ENCODE measurements at places on chromosomes 13 and 19.

DNA sequence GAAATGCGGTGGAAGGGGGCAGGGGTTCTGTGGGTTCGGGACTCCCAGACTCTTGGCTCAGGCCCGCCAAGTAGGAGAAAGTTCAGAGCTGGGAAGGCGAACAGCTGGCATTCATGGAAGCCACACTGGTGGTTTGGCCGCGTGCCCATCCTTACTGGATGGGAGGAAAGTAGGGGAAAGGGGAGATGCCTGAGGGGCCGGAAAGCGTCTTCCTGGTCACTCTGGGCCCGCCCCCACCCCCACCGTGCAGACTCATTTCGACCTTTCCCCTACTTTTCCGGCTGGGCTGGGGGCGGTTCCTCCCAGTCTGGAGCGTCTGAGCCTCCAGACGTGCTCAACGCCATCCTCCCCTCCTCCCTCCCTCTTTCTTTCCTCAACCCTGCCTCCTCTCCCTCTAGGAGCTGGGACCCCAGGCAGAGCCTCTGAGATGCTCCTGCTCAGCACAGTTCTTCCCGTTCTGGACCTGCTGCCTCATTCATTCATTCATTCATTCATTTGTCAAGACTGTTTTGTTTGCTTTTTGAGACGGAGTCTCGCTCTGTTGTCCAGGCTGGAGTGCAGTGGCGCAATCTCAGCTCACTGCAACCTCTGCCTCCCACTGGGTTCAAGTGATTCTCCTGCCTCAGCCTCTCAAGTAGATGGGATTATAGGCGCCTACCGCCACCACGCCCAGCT, 3.5 kb downstream of the ANGPTL4 start:
- peak; percentile 96 for DNase-seq

- DNase-seq: no peak
Measured at GRCh38 chr13:35797991-35798390, 321.5 kb upstream of the MAB21L1 start.

DNA sequence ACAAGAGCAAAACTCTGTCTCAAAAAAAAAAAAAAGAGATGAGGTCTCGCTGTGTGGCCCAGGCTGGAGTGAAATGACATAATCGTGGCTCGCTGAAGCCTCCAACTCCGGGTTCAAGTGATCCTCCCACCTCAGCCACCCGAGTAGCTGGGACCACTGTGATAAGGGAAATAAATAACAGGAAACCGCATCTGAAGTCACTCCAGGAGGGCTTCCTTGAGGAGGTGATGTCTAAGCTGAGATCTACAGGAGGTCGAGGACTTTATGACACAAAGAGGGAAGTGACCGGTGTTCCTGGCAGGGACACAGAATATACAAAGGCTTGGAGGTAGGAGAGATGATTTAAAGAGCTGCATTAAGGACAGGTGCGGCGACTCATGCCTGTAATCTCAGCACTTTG, 8.9 kb upstream of the NR2F6 start:
- no peak for DNase-seq

GRCh38 chr13:89514534-89515312, 1832.8 kb upstream of the MIR17HG start:
- no peak for DNase-seq

- no peak for DNase-seq
Measured at GRCh38 chr19:6587998-6588507, 2.9 kb downstream of the CD70 start.

DNA sequence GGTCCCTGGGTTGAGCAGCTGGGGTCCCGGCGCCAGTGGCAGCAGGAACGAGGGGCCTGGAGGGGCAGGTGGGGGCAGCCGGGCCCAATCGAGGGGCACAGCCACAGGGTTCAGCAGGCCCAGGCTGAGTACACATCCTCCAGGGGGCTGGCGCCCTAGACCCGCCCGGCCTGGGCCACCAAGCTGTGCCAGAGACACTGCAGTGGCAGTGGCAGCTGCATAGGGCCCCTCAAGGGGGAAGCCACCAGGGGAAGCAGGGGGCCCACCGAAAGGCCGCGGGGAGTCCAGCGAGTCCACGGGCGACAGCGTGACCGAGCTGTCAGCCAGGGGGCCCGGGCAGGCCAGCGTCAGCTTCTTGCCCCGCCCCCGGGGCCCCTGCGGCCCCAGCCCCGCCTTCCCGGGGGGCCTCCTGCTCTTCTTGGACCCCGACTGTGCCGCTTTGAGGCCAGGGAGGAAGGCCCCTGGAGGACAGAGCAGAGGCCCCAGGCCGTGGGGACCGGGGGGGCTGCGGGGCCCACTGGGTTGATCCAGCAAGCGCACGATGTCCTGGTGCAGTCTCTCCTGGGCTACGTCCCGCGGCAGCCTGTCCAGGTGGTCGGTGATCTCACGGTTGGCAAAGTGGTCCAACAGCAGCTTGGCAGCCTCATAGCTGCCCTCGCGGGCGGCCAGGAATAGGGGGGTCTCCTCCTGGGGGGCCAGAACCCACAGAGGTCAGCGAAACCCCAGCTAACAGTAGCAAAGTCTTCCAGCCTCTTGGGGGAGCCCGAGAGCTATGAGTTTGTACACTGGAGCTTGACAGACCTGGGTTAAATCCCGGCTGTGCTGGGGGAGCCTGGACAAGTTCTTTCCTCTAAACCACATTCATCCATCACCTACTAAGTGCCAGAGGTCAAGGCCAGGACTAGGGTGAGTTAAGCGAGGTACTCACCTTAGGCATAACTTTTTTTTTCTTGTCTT, 39.5 kb downstream of the NOTCH3 start:
- no peak for DNase-seq

DNA sequence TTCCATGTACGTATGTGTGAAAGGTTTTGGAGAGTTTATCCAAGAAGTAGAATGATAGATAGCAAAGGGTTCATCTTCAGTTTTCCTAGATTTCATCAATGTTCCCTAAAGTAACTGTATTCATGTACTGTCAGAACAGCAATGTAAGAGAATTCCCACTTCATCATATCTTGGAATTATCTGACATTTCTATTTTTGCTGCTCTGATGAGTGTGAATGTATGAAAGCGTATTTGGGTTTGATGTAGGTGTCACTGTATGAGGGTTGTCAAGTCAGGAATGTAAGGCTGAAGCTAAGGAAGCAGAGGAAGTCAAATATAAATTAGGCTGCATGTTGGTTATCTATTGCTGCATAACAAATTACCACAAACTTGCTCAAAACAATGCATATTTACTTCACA, 7.2 kb upstream of the KATNAL1 start:
- no peak for DNase-seq

DNA sequence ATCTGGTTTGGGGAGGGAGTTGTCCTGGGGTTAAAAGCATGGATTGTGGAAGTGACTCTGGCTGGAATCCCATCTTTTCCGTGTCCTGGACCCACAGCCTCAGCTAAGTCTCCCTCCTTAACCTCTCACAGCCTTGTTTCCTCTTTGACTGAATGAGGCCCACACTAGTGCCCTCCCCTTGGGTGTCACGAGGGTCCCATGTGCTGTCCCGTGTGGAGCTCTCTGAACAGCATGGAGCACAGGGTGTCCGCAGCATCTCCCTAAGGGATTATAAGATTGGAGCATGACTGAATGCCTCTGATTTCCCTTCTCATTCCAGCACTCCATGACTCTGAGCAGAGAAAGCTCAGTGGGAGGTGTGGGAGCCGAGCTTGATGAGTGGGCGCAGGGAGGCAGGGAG, 182.5 kb downstream of the TEX29 start:
- no peak for DNase-seq

GRCh38 chr13:29131881-29132668, 311.9 kb downstream of the MTUS2 start:
- no peak for DNase-seq

- no peak for DNase-seq
Measured at GRCh38 chr19:27741236-27741635, 1471.7 kb downstream of the UQCRFS1 start.

DNA sequence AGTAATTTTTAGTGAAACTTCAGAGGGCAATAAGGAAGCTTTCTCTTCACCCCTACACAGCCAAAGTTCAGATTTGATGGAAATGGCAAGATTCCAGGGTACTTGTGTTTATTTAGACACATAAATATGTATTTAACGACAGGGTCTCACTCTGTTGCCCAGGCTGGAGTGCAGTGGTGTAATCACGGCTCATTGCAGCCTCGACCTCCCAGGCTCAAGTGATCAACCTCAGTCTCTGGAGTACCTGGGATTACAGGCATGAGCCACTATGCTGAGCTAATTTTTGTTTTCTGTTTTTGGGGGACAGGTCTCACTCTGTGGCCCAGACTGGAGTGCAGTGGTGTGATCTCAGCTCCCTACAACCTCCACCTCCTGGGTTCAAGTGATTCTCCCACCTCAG, 2.0 kb upstream of the SYCE2 start:
- DNase-seq: no peak

DNA sequence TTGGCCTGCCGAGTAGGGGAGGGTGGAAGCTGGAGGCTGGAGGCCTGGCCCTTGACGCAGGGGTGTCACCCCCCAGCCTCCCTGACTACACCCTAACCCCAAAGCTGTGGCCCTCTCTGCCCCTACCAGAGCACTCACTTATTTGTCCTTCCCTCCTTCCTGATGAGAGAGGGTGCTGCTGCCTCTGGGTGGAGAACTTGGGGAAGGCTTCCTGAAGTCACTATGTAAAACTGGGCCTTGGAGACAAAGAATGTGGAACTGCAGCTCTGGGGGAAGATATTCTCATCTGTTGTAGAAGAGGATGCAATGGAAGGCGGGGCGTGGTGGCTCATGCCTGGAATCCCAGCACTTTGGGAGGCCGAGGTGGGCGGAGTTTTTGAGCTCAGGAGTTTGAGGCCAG, 485.2 kb downstream of the ZNF536 start:
- no peak for DNase-seq

GRCh38 chr13:111917901-111918300, 149.0 kb upstream of the SOX1 start:
- no peak for DNase-seq

GRCh38 chr19:1025960-1026782, at the start of gene CNN2:
Gene CNN2, plus strand, starts transcription at chr19:1026608. Its CDS starts 54 bp downstream, at chr19:1026662.
- no peak for DNase-seq

- DNase-seq: no peak
Measured at GRCh38 chr13:60482012-60482411, 85.0 kb downstream of the TDRD3 start.

- DNase-seq: no peak
Measured at GRCh38 chr19:34979819-34980640, 16.0 kb upstream of the ZNF792 start.

GRCh38 chr13:44336934-44337333, 36.7 kb upstream of the SERP2 start:
- no peak for DNase-seq

DNA sequence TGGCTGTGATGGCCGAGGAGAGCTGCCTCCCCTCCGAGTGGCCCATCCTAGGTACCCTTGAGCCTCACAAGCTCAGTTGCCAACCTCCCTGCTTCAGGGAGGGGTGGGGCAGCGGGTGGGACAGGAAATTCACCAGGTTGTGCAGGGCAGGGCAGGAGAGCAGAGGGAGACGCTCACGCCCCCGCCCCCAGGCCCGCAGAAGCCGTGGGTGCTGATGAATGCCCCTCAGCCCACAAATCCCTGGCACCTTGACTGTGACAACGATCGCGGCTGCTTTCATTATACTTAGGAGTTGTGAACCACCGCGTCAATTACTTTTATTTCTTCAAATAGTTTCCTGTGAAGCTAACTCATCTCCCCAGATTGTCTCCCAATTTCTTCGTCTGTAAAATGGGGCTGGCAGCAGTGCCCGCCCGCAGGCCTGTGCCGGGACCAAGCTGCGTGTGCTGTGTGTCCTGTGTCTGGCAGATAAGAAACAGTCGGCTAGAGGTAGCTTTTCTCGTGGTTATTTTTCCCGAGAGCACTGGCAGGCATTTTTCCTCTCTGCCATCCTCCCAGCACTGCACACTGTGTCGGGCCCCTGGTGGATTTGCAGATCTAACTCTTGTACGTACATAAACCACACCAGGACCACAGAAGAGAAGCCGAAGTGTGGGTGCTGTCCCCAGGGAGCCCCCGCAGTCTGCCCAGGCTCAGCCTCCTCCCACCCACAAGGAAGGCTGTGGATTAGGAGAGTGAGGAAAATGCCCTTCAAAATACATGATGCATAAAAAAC, 7.9 kb upstream of the RASA3 start:
- DNase-seq: no peak

DNA sequence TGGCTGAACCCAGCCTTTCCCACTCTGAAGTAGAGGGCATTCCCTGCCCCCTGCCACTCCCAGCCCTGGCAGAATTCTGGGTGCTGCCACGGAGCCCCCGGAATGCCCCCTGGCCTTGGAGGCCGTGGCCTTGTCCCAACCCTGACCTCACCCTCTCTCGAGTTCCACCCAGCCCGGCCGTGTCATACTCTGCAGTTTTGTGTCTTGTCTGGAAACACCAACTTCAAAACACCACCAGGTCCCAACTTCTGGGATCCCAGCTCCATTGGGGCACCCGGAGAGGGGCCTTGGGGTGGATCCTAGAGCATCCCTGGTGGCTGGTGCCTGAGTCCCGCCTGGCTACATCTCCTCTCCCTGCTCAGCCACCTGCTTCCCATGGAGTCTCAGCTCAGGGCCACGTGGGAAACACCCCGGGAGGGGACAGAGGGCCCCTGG, 81.4 kb upstream of the MCF2L start:
- no peak for DNase-seq

DNA sequence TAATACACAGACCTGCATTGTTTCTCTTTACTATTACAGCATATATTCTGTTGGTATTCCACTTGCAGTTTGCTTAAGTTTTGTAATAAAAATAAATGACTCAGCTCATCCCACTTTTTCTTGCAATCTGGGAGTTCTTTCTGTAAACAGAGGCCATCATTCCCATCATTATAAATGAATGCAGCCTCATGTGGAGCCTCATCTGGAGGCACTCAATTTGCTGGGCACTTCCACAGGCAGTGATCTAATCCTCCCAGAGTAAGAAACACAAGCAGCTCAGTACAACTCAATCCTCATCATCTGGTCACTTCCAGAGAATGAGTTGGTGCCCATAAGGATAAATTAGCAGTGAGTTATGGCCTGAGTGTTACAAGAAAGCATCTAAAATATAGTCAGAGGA, 2801.9 kb downstream of the PCDH9 start:
- DNase-seq: peak; percentile 15

DNA sequence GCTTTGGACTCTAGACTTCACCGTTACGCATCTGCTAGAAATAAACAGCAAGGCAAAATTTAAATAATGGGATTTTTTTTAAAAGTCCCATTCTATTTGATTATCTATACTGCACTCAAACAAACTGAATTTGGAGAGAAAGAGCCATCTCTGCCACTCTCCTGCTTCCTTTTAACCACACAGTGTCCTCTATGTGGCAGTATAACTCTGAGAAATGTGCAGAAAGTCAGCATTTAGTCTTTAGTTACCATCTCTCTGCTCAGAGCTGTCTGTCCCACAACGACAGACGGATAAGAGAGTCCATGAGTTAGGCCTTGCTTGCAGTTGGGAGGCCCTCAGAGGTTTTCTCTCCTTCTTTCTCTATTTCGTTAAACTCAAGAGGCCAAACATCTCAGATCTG, 21.2 kb downstream of the CCNA1 start:
- DNase-seq: no peak

- no peak for DNase-seq
Measured at GRCh38 chr13:94344126-94344818, 135.2 kb downstream of the DCT start.

GRCh38 chr13:93762708-93763426, 536.3 kb downstream of the GPC6 start:
- no peak for DNase-seq
